ENCODE measurements at places on chromosomes 6 and 20. TPM values are rescaled to one million over a fixed set of nuclear protein-coding genes. Genes with fewer than 3 reads are reported as not detected.

DXO gene
- 12.7 TPM for total RNA-seq

POM121L2 gene
- not detected for total RNA-seq

TREML1 gene
- total RNA-seq, result not detected

DNPH1 gene
- total RNA-seq, result 168 TPM

MYLK4 gene
- under 0.01 TPM for total RNA-seq

PXDC1 gene
- 39.5 TPM for total RNA-seq

SLC22A1 gene
- total RNA-seq, result not detected
